Immature natural killer cell (primary cell): ENCODE measurements at places on chromosomes 7 and 10. TPM values are rescaled to one million over a fixed set of nuclear protein-coding genes. Genes with fewer than 3 reads are reported as not detected.
A peak's percentile ranks its signal among the peaks of the same experiment; 100 is the strongest.

- no peak for DNase-seq
- H3K27me3 ChIP-seq, result no peaks in the 10 kb centered on the region
- no peaks in the 10 kb centered on the region for H3K36me3 ChIP-seq
Observed at GRCh38 chr7:81789406-81790119, 19.7 kb upstream of the HGF start.

- no peak overlapping the region for H3K4me3 ChIP-seq
- no peak for DNase-seq
- H3K36me3 ChIP-seq, result peaks cover 21% of the 10 kb centered on the region
Observed at GRCh38 chr7:37216923-37217322, 231.7 kb downstream of the ELMO1 start.

- no peak overlapping the region for H3K27ac ChIP-seq
- DNase-seq, result no peak
- H3K36me3 ChIP-seq, result no peaks in the 10 kb centered on the region
Observed at GRCh38 chr10:10208196-10208595, 809.5 kb upstream of the CELF2 start.

DNA sequence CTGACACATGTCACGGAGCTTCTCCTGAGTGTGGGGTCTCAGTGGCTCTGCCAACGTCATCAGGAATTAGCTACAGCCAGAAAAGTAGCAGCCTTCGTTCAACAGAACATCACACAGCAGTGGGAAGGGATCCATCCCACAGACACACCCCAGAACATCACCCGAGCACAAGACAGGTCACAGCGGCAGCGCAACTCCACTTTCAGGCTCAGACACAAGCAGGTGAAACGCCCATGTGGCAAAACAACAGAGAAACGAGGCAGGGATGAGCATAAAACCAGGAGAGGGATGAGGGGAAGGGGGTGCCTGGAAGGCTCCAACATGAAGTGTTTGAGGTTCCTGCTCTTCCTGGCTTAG lies 44.8 kb downstream of the CAMK2B start:
- DNase-seq, result no peak
- H3K4me3 ChIP-seq, result no peak overlapping the region
- no peaks in the 10 kb centered on the region for H3K27me3 ChIP-seq
- H3K36me3 ChIP-seq, result no peaks in the 10 kb centered on the region
- H3K27ac ChIP-seq, result no peak overlapping the region
- H3K4me1 ChIP-seq, result no peaks in the 10 kb centered on the region

GRCh38 chr7:87001214-87001613 lies 58.2 kb downstream of the ELAPOR2 start:
- H3K27ac ChIP-seq, result no peak overlapping the region
- H3K4me3 ChIP-seq, result no peak overlapping the region
- H3K27me3 ChIP-seq, result no peaks in the 10 kb centered on the region
- H3K36me3 ChIP-seq, result no peaks in the 10 kb centered on the region
- no peaks in the 10 kb centered on the region for H3K4me1 ChIP-seq

The OIT3 gene
- not detected for polyA plus RNA-seq

The MSRB2 gene
- polyA plus RNA-seq, result 8.4 TPM

- DNase-seq, result no peak
- no peaks in the 10 kb centered on the region for H3K4me1 ChIP-seq
- no peaks in the 10 kb centered on the region for H3K27me3 ChIP-seq
Observed at GRCh38 chr7:40243076-40243475, 108.3 kb downstream of the SUGCT start.

- no peak overlapping the region for H3K4me3 ChIP-seq
- H3K27me3 ChIP-seq, result peaks cover 2% of the 10 kb centered on the region
- H3K4me1 ChIP-seq, result no peaks in the 10 kb centered on the region
- DNase-seq, result no peak
- H3K36me3 ChIP-seq, result no peaks in the 10 kb centered on the region
Observed at GRCh38 chr7:96921771-96922170, 83.6 kb upstream of the DLX6 start.

The CPED1 gene
- polyA plus RNA-seq, result not detected

DNA sequence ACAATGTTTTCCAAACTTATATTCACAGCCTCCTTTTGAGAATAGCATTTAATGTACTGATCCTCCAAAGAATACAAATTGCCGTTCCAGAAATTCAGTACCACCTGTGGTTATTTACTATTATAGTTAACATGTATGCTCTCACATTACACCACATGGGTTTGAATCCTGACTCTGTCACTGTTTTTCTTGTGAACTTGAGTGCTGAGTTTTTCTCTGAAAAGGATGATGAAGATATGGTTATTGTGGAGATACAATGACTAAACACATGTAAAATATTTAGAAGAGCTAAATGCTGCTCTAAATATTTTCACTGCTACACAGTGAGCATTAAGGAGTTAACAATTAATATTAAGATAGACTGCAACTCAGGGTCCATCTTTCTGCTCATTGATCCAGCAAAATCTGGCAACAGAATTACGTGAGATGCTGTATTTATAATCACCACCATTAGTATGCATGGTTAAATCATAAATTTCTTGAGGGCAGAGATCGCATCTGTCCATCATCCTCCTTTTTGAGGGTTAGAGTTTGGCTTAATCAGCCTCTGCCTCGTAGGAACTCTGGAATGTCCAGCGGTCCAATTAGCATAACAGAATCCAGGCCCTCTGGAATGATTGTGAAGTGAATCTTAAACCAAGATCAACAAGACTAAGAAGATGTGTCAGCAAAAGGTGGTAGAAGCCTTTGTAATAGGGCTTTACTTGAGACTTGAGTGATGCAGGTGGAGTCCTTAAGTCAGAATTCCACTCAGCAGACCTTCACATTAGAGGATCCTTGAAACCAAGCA lies 152.8 kb downstream of the MACC1 start:
- H3K27me3 ChIP-seq, result peaks cover 1% of the 10 kb centered on the region
- no peak overlapping the region for H3K4me3 ChIP-seq
- H3K36me3 ChIP-seq, result no peaks in the 10 kb centered on the region
- peaks cover 10% of the 10 kb centered on the region for H3K4me1 ChIP-seq
- no peak overlapping the region for H3K27ac ChIP-seq
- DNase-seq, result no peak

GRCh38 chr10:24119896-24120295 lies 89.0 kb upstream of the KIAA1217 start:
- H3K27ac ChIP-seq, result no peak overlapping the region
- H3K4me1 ChIP-seq, result no peaks in the 10 kb centered on the region
- H3K27me3 ChIP-seq, result peaks cover under 1% of the 10 kb centered on the region

DNA sequence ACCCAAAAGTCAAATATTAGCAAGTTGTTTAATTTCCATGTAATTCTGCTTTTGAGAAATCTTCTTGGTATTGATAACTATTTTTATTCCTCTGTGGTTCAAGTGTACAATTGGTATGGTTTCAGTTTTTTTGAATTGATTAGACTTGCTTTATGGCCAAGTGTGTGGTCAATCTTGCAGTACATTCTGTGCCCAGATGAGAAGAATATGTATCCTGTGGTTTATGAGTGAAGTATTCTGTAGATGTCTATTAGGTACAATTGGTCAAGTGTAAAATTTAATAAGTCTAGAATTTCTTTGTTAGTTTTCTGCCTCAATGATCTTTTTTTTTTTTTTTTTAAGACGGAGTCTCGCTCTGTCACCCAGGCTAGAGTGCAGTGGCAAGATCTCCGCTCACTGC lies 36.6 kb upstream of the C7orf33 start:
- no peak overlapping the region for H3K4me3 ChIP-seq
- peaks cover 8% of the 10 kb centered on the region for H3K4me1 ChIP-seq
- no peak for DNase-seq
- no peaks in the 10 kb centered on the region for H3K36me3 ChIP-seq
- no peak overlapping the region for H3K27ac ChIP-seq

The GPC2 gene
- polyA plus RNA-seq, result not detected

DNA sequence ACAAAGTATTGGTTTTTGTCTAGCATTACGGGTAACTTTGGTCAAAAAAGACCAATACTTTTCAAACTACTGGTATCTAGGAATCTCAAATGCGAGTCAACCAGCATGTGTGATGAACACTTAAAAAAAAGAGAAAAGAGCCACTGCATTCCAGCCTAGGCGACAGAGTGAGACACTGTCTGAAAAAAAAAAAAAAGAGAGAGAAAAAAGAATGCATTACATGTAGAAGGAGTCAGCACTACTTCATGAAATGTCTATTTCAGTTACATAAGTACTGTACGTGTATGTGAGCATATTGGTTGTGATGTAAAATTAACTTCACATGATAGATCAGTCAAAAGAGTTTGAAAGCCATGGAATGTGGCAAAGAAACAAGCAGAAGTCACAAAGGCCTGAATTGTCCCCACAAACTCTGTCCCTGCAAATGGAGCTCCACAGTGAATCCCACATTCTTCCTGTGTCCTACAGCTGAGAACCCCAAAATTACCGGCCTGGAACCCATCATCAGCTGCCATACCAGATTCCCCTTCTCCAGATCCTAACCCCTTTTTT lies 1.6 kb downstream of the DENND11 start:
- DNase-seq, result no peak
- H3K36me3 ChIP-seq, result no peaks in the 10 kb centered on the region
- H3K27ac ChIP-seq, result peak overlapping the region; percentile 92
- H3K4me3 ChIP-seq, result peak overlapping the region; percentile 80
- H3K4me1 ChIP-seq, result peaks cover 64% of the 10 kb centered on the region

- DNase-seq, result no peak
- peaks cover 2% of the 10 kb centered on the region for H3K27me3 ChIP-seq
- H3K27ac ChIP-seq, result no peak overlapping the region
- peaks cover 18% of the 10 kb centered on the region for H3K4me1 ChIP-seq
Observed at GRCh38 chr7:155994279-155994811, 182.1 kb upstream of the SHH start.

GRCh38 chr7:1638215-1638661 lies 31.8 kb upstream of the ELFN1 start:
- no peaks in the 10 kb centered on the region for H3K36me3 ChIP-seq
- no peaks in the 10 kb centered on the region for H3K4me1 ChIP-seq
- no peak overlapping the region for H3K27ac ChIP-seq
- no peak overlapping the region for H3K4me3 ChIP-seq
- H3K27me3 ChIP-seq, result peaks cover 4% of the 10 kb centered on the region

The NAT16 gene
- polyA plus RNA-seq, result not detected

The MSS51 gene
- polyA plus RNA-seq, result 0.16 TPM

DNA sequence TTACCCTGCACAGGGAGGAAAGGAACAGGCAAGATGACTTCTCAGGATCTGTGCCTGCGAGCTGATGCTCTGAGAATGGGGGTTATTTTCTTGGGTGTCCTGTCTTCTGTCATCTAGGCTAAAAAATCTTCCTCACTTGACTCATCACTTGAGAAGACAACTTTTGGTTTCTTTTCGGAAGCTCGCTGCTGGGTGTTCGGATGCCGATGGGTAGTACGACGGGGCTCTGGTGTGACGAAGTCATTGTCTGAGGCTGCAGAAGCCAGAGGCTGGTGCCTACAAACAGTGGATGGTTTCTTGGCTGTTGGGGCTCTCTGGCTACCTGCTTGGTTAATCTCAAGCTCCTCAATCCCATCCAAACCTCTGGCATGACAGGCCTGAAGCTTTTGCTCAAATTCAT lies 92.2 kb downstream of the NPSR1 start:
- H3K36me3 ChIP-seq, result no peaks in the 10 kb centered on the region
- DNase-seq, result no peak
- H3K4me1 ChIP-seq, result no peaks in the 10 kb centered on the region
- no peak overlapping the region for H3K27ac ChIP-seq

DNA sequence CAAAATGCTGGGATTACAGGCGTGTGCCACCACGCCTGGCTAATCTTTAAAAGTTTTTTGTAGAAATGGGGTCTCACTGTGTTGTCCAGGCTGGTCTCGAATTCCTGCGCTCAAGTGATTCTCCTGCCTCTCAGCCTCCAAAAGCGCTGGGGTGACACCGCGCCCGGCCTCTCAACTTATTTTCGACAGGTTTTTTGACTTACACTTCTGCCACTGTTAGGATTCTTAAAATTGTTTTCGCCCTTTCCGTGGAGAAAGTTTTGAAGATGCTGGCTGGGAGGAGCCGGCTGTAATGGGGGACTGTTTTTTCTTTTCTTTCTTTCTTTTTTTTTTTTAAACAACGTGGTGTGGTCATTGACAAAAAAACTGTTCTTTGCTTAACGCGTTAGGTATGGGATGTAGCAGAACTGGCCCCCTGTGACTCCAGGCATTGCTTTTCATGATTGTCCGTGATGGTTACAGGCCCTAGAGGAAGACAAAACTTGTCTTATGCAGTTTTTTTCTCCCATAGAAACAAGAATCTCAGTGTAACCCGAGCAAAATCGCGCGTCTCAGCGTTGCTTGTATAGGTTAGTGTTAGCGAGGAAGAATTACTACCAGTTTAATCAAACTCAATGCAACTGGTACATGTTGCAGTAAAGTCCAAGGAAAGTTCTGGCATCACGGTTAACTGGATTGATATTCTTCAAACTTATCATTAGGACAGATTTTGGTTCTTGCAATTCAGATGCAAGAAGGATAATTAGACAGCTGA lies 72.2 kb downstream of the DAGLB start:
- peaks cover 44% of the 10 kb centered on the region for H3K4me1 ChIP-seq
- no peaks in the 10 kb centered on the region for H3K36me3 ChIP-seq
- DNase-seq, result peak; percentile 47
- peaks cover 17% of the 10 kb centered on the region for H3K27me3 ChIP-seq
- peak overlapping the region; percentile 95 for H3K4me3 ChIP-seq

The SOSTDC1 gene
- polyA plus RNA-seq, result not detected

The BICC1 gene
- not detected for polyA plus RNA-seq

GRCh38 chr7:2724453-2725177 lies 36.6 kb downstream of the AMZ1 start:
- H3K27ac ChIP-seq, result no peak overlapping the region
- no peaks in the 10 kb centered on the region for H3K36me3 ChIP-seq
- peaks cover 7% of the 10 kb centered on the region for H3K4me1 ChIP-seq
- no peak for DNase-seq

DNA sequence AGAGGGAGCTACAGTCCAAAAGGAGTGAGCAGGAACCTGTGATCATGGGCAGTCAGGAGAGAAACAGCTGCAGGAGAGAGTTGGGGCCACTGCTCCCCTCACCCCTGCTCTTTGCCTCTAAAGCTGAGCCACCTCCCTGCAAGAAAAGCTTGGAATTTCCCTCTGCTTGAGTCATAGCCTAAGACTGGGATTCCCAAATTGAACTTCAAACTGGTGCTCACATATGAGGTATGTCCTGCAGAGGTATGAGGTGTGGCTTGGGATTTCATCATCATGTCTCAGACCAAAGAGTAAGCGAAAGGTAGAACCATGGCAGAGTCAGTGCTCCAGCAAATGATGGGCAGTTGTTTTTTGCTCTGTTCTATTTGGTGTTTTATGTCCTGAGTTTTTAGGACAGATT lies 237.1 kb upstream of the NRP1 start:
- H3K4me3 ChIP-seq, result no peak overlapping the region
- no peaks in the 10 kb centered on the region for H3K36me3 ChIP-seq
- no peak overlapping the region for H3K27ac ChIP-seq

The MMP21 gene
- not detected for polyA plus RNA-seq

The MEOX2 gene
- polyA plus RNA-seq, result not detected

The TMEM273 gene
- 114 TPM for polyA plus RNA-seq

The FGF8 gene
- not detected for polyA plus RNA-seq

- H3K36me3 ChIP-seq, result no peaks in the 10 kb centered on the region
- no peaks in the 10 kb centered on the region for H3K4me1 ChIP-seq
- H3K27ac ChIP-seq, result no peak overlapping the region
- DNase-seq, result no peak
- peaks cover 4% of the 10 kb centered on the region for H3K27me3 ChIP-seq
Observed at GRCh38 chr10:24851629-24852028, 100.8 kb downstream of the PRTFDC1 start.
